NCI-H1092 (cell line): ENCODE measurements at places on chromosomes 2 and 18.

- no peak for DNase-seq
Observed at GRCh38 chr18:12393998-12394397, 13.7 kb upstream of the PRELID3A start.

- no peak for DNase-seq
Observed at GRCh38 chr2:216294305-216294704, 78.0 kb downstream of the MARCHF4 start.

DNA sequence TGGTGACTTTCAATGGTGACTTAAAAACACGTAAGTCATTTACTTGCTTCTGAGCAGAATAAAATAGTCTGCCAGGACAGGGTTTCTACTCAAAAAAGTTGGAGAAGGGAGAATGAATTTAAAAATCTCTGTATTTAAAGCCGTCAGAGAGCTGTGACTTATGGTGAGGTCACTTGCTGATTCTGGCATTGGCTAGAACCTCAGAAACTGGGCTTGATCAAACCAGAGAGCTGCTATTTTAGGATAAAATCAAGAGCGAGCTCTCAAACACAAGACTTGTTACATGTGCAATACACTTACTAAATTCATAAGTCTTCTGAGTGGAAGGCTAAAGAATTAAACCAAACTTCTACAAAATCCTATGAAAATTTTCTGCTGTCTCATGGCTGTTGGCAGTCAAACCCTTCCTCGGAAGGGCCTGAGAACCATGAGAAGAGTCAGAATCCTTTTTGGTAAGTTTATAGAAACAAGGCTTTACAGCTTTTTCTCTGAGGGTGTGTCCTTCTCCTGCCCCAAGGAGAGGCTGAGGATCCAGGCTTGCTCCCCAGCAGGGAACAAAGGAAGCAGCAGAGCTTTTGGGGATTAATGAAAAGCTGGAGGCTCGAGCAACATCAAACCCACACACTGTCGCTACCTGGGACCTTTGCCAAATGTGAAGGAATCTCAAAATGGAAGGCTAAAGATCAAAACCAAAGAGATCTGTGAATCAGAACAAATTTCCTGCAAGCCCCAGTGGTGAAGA is 816.4 kb downstream of the SOCS6 start:
- DNase-seq: no peak

GRCh38 chr2:18558458-18558857 is 2.0 kb downstream of the RDH14 start:
- DNase-seq: no peak

DNA sequence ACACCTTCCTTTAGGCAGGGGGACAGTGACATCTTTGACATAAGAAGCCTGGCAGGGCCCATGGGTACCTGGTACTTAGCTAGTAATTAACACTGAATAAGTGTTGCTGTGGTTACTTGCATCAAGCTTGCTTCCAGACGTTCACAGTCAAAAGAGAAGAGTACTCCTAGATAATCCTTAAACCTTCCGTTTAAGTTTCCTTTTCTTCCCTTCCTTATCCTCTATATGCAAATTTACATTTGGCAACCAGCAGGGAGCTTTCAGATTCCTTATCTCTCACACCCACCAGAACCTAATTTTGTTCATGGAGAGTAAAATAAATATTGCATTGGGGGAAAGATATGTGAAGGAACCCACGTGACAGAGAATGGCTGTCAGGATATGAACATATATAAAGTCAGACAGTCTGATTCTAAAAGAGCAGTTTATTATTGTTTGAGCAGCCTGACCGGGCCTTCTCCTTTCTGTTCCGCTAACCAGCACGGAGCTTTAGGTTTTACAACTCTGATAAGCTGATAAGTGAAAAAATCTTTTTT is 7.8 kb upstream of the RAB31 start:
- DNase-seq: no peak

GRCh38 chr18:31684279-31685096 is at the start of gene B4GALT6:
B4GALT6 (minus strand) TSS chr18:31684581; CDS start chr18:31684426, 155 bp downstream.
- peak; percentile 53 for DNase-seq

- no peak for DNase-seq
Observed at GRCh38 chr2:15511686-15512085, 49.4 kb downstream of the NBAS start.

DNA sequence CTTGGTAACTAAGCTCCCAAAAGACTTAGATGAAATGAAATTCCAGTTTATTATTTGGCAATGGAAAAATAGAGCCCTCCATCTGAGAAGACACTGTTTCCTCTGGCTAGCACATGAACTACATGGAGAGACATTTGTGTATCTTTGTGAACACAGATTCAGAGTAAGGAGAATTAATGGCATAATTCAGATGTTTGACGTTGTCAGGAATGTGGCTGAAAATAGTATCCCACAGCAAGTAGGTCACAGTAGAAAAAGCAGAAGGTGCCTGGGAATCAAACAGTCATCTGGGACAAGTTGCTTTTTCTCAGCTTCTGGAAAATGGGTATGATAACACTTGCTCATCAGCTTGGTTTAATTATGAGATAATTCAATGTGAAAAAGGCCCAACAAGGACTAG is 288.6 kb downstream of the PTPRM start:
- no peak for DNase-seq
